ENCODE measurements at places on chromosomes 5 and 9. TPM values are rescaled to one million over a fixed set of nuclear protein-coding genes. Genes with fewer than 3 reads are reported as not detected.

- DNase-seq = no peak
Observed at GRCh38 chr9:136907011-136907914, 20.9 kb downstream of the TRAF2 start.

DNA sequence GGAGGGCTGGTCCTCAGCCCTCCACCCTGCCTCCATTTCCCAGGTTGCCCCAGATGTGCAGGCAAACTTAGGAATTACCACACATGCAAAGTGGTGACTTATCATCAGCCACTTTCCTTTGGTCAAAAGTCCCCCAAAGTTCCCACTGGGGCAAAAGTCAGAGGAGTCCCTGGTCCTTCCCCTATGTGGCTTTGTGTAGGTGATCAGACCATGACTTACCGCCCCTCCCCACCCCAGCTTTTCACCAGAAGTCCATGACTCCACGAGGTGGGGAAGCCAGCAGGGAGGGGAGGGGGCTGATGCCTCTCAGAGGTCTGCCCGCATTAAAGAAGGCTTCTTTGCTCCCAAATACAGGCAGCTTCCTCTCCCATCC is 5.8 kb downstream of the TRAF1 start:
- DNase-seq = peak; percentile 52

GRCh38 chr5:103393101-103393754 is 134.7 kb downstream of the MACIR start:
- DNase-seq = no peak

DNA sequence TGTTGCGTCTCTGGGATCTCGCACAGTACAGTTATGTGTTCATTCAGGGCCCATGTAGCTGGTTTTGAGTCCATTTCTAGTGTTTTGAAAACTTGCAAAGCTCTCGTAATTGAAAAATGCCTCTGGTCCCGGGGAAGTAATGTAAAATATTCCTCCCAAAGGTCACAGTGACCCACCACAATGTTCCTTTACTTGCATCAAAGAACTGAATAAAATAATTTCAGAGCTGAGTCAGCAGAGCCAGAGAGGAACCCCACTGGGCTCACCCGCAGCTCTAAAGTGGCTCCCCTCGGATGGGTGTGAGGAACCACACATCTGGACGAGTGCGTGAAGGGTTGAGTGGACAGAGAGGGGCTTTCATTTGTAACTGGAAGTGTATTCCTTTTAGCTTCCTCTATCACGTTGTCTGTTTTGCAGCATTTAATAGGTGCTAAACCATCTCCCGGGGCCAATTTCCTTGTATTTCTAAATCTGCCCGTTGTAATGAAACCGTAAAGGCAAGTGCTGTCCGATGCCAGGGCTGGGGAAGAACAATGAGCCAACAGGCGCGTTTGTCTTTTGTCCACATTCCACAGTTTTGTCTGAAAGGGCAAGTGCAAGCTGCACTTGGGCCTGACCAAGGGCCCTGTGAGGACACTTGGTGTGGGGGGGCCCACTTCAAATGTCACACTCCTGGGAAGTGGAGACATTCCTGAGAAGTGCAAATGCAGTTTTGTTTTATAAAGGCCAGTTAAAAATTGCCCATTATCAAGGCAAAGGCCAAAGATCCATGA is 29.9 kb downstream of the COL5A1 start:
- no peak for DNase-seq

- peak; percentile 23 for DNase-seq
Observed at GRCh38 chr9:83219154-83219923, 156.4 kb upstream of the RASEF start.

GRCh38 chr9:117224695-117225094 is 190.2 kb downstream of the ASTN2 start:
- DNase-seq = no peak

GRCh38 chr9:38350529-38350928 is 42.0 kb upstream of the ALDH1B1 start:
- DNase-seq = no peak

DNA sequence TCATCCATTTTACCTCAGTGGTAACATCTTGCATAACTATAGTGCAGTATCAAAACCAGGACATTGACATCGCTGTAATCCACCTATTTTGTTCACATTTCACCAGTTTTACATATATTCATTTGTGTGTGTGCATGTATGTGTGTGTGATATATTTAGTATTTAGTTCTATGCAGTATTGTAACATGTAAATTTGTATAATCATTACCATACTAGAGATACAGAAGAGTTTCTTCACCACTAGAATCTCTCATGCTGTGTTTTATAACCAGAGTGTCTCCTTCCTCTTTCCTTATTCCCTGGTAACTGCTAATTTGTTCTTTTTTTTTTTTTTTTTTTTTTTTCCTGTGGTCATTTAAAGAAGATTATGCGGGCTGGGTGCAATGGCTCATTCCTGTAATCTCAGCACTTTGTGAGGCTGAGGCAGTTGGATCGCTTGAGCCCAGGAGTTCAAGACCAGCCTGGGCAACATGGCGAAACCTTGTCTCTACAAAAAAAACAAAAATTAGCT is 11.0 kb downstream of the RASA1 start:
- DNase-seq = no peak

- no peak for DNase-seq
Observed at GRCh38 chr9:28255174-28255573, 681.9 kb upstream of the C9orf72 start.

GRCh38 chr5:156647034-156647451 is 203.1 kb upstream of the PPP1R2B start:
- no peak for DNase-seq

GRCh38 chr9:83441390-83441789 is 96.8 kb downstream of the FRMD3 start:
- DNase-seq = no peak

WDR38 gene
- not detected for total RNA-seq

PRDM9 gene
- total RNA-seq = not detected

PGM5 gene
- not detected for total RNA-seq
